Lung microvascular endothelial cell (primary cell): ENCODE measurements at places on chromosomes 2 and 18. TPM values are rescaled to one million over a fixed set of nuclear protein-coding genes. Genes with fewer than 3 reads are reported as not detected.

The SCN7A gene
- total RNA-seq: not detected in 2 replicates

The PPP1R7 gene
- total RNA-seq: 54.9 and 57.7 TPM in 2 replicates

GRCh38 chr2:241110089-241110606 is 8.1 kb upstream of the MTERF4 start:
- no peak for DNase-seq

The TM4SF20 gene
- total RNA-seq: not detected in 2 replicates

The AQP12A gene
- total RNA-seq: not detected in 2 replicates

The CNTNAP5 gene
- total RNA-seq: not detected in 2 replicates

The CROCC2 gene
- total RNA-seq: not detected in 2 replicates

GRCh38 chr18:48073211-48073930 is 142.9 kb upstream of the SMAD2 start:
- peak; percentile 30 for DNase-seq

DNA sequence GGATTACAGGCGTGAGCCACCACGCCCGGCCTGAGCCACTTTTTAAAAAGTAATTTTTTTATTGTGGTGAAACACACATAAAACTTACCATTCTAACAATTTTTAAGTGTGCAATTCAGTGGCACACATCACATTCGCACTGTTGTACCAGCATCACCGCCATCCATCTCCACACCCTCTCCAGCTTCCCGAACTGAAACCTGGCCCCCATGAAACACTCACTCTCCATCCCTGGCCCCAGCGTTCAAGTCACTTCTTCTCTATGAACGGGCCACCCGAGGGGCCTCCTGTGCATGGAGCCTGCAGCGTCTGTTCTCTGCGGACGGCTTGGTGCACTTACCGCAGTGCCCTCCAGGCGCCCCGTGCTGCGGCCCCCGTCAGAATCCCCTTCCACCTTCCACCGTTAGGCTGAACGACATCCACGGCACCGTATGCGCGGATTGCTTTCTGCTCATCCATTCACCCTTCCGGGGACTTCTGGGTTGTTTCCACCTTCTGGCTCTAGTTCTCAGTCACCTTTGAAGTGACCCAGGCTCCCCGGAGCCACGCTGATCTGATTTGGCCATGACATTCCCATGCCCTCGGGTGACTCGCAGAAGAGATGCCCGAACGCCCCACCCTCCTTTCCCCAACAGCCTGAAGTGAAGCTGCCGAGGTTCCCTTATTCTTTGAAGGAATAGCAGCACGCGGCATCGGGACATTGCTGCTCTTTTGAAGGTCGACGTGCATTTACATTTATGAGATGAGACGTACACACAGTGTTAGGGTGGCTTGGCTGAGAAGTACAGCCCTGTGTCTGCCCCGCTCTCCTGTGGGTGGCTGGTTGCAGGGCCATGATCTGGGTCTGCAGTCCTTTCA is 134.4 kb downstream of the MBP start:
- DNase-seq: no peak

The CCDC102B gene
- total RNA-seq: 13.1 and 17.7 TPM in 2 replicates

The SLC11A1 gene
- total RNA-seq: under 0.01 and 0.20 TPM in 2 replicates

- peak; percentile 57 for DNase-seq
Observed at GRCh38 chr2:42954227-42954962, 162.0 kb upstream of the HAAO start.

- no peak for DNase-seq
Observed at GRCh38 chr2:225632351-225632750, 232.8 kb downstream of the NYAP2 start.

GRCh38 chr2:77119333-77119732 is 402.8 kb downstream of the LRRTM4 start:
- DNase-seq: no peak

- no peak for DNase-seq
Observed at GRCh38 chr2:113198048-113198789, 24.4 kb downstream of the PSD4 start.

The CSRNP3 gene
- 0.44 and 0.99 TPM in 2 replicates for total RNA-seq

The SLC23A3 gene
- 0.44 and 2.0 TPM in 2 replicates for total RNA-seq

The SERPINB13 gene
- total RNA-seq: not detected in 2 replicates

The SLC39A6 gene
- total RNA-seq: 12.0 and 17.5 TPM in 2 replicates

DNA sequence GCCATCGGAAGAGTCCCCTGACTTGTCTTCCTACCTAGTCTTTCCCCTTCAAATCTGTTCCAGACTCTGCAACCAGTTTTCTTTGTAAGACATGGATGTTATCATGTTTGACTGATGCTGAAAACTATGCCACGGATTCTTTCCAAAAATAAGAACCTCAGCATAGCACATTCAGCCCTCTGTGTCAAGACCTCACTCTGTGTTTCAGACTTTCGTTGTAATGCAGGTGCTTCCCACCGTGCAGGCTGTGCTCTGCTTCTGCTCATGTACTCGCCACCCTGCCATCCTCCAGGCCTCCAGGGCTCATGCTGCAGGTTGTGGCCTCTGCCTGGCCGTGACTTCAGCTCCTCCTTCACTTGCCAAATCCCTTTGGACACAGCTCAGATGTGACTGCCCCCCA is 347.0 kb upstream of the RAB12 start:
- DNase-seq: peak; percentile 8

- DNase-seq: no peak
Observed at GRCh38 chr2:222033541-222033940, 265.3 kb downstream of the PAX3 start.

DNA sequence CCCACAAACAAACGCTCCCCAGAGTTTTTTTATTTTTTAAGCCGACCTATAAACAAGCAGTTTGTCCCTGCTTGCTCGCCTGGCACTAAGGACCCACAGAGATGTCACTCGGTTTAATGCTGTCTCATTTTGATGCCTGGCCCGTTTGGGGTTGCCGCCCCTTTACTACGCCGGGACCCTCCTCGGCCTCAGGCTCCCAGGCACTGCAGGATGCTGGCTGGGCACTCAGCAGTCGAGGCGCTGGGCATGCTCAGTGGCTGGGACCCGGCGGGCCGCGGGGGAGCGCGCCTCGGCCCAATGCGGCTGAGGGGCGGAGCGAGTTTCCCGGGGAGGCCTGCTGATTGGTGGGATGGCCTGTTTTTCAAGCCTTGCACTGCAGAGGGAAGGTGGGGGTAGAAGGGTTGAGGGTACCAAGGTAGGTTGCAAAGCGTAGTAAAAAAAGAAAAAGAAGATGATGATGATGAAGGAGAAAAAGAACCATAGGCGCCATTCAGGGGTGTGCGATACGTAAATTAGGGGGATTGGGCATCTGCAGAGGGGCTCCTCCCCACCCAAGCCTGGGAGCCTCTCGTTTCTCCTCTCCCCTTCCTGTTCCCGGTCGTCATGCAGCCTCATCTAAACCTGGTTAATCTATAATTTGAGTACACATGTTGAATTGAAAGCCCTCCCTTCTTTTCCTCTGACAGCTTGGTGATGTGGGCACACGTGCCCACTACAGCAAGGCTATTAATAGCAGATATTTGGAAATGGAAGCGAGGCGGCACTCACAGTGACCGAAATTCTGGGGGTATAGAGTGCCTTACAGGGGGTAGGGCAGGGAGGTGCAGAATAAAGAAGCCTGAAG is 1.5 kb upstream of the IRS1 start:
- DNase-seq: peak; percentile 67

The ANKRD30B gene
- under 0.01 TPM in 1 of 2 replicates, not detected in the other for total RNA-seq

DNA sequence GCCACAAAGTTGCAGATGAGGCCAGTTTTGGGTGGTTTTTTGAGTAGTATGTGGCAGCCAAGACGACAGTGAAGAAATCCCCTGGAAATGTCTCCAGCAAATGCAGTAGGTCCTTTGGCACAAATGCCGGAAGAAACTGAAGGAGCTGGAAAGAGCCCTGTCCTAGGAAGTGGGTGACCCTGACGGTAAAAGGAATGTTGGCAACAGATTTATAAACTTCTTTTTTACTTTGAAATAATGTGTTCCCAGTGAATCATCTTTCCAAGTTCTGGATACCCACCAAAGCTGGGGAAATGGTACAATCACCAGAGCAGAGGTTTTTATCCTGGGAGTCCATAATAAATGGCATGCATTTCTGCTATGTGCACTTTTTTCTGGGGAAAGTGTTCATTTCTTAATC is 112.9 kb downstream of the CSRNP3 start:
- DNase-seq: no peak

The SLC4A3 gene
- total RNA-seq: under 0.01 and 0.22 TPM in 2 replicates

The LTBP1 gene
- 21.6 and 36.1 TPM in 2 replicates for total RNA-seq

- DNase-seq: no peak
Observed at GRCh38 chr2:70328921-70329561, 27.2 kb upstream of the FAM136A start.

- no peak for DNase-seq
Observed at GRCh38 chr18:34929336-34929780, 111.9 kb upstream of the MAPRE2 start.

GRCh38 chr2:172213116-172213860 is 110.6 kb upstream of the DLX2 start:
- no peak for DNase-seq

DNA sequence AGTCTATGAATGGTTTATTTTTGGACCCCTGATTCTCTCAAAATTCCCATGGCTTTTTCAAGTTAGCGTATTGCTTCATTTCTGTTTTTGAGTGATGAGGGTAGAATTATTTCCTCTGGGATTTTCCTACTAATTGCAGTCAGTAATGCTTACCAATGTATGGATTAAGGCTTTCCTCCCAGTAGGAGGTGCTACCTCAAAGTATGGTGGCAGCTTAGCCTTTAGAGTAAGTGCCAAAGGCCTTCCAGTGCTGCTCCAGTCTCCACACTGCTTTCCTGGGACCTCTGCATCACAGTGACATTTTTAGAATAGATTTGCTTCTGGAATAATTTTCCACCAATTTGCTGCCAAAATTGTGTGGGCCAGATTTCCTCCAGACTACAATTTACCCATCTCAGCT is 16.2 kb upstream of the SSB start:
- no peak for DNase-seq

- no peak for DNase-seq
Observed at GRCh38 chr2:23429036-23429435, 44.1 kb downstream of the KLHL29 start.

The CASP8 gene
- 9.5 and 13.1 TPM in 2 replicates for total RNA-seq

The DPP10 gene
- not detected in 2 replicates for total RNA-seq

The LIMS2 gene
- total RNA-seq: 3.6 and 5.0 TPM in 2 replicates

DNA sequence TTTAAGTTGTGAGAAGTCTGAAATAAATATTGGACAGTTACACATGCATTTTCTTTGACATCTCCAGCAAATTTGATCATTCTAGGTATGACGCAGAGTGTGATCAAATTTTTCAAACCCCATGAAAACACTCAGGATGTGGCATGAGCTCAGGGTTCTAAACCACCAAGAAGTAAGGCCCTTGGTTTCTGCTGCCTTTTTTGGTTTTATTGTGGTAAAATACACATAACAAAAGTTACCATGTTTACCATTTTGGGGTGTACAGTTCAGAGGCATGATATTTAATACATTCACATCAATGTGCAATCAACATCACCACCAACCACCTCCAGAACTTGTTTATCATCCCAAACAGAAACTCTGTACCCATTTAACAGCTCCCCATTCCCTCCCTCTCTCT is 64.3 kb upstream of the TTN start:
- no peak for DNase-seq

DNA sequence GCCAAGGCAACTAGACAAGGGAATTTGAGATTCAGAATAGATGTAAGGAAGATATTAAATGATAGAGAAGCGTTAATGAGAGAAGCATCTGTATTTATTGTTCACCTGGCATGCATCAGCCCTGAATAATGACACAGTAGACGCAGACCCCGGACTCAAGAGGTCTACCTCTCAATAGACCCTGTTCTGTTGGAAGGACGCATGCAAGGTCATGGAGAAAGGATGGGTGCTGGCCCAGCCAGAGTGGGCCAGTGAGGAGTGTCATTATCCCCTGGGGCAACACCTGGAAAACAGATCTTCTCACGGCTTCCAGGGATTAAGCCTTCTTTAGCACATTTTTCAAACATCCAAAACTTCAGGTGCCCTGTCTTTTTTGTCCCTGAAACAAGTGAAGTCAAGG is 461.0 kb downstream of the EIPR1 start:
- no peak for DNase-seq

The GKN1 gene
- not detected in 2 replicates for total RNA-seq

DNA sequence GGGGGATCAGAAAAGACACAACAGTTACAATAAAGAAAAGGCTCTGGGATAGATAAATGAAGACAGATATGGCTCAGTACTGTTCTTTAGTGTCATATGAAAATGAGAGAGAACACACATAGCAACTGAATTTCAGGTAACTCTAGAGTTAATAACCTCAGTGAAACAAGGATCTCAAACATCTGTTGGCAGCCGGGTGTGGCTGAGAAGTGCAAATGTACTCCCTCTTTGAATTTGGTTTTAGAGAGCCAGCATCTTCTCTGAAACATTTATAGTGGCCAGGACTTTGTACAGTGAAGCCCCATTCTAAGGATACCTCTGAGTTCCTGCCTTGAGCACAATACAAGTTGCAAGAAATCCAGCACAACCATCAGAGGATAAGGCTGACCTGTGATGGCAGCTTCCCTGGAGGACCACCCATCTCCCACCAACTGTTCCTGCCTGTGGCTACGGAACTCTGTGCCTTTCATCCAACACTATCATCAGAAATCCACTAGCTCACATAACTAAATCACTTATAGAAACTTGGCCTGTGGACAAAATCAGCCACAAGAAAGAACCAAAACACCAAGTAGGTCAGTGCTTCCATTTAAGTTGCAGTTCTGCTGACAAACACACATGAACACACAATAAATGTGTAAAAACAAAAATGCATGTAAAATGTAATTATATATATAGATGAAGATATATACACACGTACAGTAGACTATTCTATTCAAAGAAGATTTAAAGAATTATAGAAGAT is 37.3 kb upstream of the PEX13 start:
- DNase-seq: no peak

The DIPK1C gene
- total RNA-seq: not detected in 2 replicates

- DNase-seq: no peak
Observed at GRCh38 chr18:8947566-8947965, 154.9 kb upstream of the NDUFV2 start.

DNA sequence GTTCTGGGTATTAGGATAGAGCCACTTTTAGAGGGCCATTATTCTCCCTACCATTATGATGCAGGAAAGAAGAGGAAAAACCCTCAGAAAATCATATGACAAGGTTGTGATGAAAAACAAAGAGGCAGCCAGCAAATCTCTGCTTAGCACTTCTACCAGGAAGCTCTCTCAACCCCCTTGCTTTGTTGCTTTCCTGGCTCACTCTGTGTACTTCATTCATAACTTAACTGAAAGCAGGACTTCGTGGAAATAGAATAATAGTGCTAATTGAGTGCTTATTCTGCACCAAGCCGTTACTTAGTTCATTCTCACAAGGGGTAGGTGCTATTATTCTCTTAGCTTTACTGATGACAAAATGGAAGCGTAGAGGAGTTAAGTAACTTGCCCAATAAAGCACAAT is 354.1 kb downstream of the HRH4 start:
- DNase-seq: peak; percentile 49
